Caki2 (cell line): ENCODE measurements at places on chromosomes 1 and 21. TPM values are rescaled to one million over a fixed set of nuclear protein-coding genes. Genes with fewer than 3 reads are reported as not detected.

- DNase-seq: peak; percentile 74
Observed at GRCh38 chr1:54488779-54489626, 59.0 kb upstream of the ACOT11 start.

Gene DCDC2B
- total RNA-seq: not detected in 2 replicates

DNA sequence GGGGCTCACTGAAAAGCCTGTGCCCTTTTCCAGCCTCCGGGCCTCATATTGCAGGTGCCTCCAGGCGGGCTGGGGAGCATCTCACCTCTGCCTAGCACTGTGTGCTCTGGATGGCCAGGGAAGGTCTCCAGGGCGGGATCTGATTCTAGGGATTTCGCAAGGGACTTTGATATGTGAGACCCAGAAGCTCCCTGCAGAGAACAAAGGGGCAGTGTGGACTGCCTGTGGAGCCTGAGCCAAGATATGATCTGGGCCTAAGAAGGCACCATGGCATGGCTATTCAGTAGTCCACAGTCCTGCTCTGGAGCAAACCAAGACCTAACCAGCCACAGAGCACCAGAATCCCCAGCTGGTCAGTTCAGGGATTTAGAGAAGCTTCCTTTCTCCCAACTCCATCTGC is 157.2 kb downstream of the ST6GALNAC5 start:
- no peak for DNase-seq

DNA sequence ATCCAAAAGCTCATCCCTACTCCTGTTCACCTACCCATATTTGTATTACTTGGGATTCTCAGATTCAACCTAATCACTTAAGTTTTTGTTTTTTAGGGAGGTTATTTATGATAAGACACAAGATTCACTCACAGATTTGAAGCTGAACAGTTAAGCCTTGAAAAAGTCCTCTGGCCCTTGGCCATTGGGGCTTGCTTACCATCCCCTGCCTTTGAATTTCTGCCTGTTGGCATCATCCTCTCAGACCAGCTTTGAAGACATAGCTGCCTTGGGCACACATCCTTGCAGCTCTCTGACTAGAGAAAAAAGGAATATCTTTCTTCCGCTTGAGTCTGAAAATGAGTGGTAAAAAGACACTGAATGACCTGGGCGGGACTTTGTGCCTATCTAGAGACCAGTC is 41.8 kb upstream of the RALGPS2 start:
- DNase-seq: no peak

- DNase-seq: no peak
Observed at GRCh38 chr1:219686171-219686570, 73.3 kb upstream of the ZC3H11B start.

DNA sequence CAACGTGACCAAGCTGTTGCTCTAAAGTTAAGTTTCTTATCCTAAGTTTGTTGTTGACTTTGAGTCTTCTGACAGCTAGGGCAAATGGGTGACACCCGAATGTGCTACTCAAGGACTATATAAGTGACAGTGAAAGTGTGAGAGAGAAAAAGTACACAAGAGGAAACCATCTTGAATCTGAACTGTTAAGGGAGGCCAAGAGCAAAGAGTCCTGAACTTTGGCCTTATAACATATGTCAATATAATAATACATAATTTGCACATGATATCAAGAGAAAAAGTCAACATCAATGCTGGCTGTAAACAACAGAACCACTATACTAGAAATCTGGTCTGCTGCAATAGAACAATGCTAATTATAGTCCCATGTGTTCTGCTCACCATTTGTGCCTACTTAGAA is 29.5 kb downstream of the SYNJ1 start:
- no peak for DNase-seq

DNA sequence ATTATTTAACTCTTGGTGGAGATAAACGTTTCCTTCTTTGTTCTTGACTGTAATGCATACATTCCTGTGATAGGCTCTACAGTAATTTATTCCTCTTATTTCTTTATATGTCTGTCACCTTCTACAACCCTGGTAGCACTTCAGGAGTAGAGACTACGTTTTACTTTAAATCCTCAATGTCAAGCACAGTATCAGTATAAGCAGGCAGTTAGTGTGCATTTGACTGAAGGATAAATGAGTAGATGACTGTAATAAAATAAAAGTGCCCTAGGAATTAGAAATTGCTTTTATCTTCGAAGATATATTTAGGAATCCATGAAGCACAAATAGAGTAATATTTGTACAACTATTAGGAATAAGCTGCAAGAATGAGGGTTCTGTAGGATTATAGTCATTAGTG is 599.6 kb upstream of the PRMT6 start:
- no peak for DNase-seq
